Activated CD8-positive, alpha-beta memory T cell treated with anti-CD3 and anti-CD28 coated beads for 1 hour (primary cell): ENCODE measurements at places on chromosomes 1 and 21.

DNA sequence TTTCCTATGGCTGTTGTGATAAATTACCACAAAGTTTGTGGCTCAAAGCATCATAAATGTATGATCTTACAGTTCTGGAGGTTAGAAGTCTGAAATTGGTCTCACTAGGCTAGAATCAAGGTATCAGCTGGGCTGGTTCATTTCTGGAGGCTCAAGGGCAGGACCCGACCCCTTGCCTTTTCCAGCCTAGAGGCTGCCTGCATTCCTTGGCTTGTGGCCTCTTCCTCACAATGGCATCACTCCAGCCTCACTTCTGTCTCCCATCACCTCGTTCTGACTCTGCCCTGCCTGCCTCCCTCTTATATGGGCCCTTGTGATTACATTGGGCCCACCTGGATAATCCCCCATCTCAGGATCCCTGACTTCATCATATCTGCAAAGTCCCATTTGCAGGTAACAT is 8.0 kb downstream of the COQ8A start:
- no peak for DNase-seq

- no peak for DNase-seq
These were observed 75.4 kb downstream of the MRPL37 start for GRCh38 chr1:54275349-54275748.

DNA sequence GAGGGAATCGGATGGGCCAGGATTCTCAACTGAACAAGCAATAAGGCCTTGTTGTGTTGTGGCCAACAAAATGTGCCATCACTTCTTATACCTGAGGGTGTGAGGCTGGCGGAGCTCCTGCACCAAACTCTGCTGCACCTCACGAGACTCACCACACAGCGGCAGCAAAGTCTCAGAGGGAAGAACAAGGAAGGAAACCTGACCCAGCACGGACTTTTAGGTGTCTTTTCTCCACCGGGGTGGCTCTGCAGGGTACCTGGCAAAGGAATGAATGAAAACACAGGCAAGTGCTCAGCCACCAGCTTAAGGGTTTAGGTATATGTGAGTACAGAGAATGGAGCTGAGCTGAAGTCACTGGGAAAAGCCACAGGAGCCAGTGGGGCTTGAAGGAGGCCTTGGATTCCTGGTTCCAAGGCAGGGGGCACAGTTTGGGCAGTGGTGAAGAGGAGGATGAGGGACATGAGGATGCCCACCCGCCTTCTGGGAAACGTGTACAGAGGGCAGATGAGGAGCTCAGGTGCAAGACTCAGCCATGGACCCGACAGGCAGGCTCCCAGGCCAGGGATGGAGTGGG is 31.1 kb upstream of the HSD3B1 start:
- no peak for DNase-seq

GRCh38 chr1:162930532-162930931 is 69.6 kb upstream of the CCDC190 start:
- DNase-seq, result no peak

- no peak for DNase-seq
These were observed 6.8 kb downstream of the KCNC4 start for GRCh38 chr1:110216844-110217444.

- no peak for DNase-seq
These were observed 134.0 kb upstream of the ETS2 start for GRCh38 chr21:38671773-38672172.

- no peak for DNase-seq
These were observed 2.2 kb downstream of the PPP2R5A start for GRCh38 chr1:212287261-212287895.

DNA sequence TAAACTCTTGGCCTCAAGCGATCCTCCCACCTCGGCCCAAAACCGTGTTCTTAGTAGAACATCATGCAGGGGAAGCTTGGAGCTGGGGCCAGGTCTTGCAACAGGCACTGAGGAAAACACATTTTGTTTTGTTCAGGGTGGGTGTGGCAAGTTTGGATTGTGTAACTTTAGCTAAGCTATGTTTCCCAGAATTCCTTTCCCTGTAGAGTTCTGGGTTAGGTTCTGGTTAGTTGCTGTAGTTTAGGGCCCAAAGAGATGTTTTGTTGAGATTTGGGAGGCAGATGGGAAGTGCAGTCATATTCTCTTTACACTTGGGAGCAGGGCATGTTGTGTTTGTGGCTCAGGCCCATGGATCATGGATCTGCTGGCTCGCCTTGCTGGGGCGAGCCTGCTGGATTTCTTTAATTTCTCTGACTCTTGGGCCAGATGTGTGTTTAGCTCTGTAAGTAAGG is 24.0 kb downstream of the PLA2G5 start:
- DNase-seq, result no peak

GRCh38 chr1:197638316-197638715 is 137.0 kb downstream of the DENND1B start:
- DNase-seq, result no peak

DNA sequence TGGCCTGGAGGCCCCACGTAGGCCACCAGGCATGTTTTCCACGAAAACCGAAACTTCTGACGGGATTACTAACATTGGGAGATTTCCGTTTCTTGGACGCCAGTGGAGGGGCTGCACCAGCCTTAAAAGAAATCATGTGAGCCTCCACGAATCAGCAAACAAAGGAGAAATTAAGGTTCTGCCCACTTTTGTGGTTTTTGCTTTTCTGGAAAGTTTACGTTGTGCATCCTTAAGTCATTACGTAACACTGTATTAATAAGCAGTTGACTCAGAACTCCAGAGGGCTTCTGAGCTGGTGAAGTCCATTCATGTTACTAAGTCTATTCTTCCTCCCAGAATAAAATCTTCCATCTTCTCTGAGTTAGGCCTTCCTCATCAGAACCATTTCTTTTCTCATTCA is 168.5 kb downstream of the PSMG1 start:
- no peak for DNase-seq

DNA sequence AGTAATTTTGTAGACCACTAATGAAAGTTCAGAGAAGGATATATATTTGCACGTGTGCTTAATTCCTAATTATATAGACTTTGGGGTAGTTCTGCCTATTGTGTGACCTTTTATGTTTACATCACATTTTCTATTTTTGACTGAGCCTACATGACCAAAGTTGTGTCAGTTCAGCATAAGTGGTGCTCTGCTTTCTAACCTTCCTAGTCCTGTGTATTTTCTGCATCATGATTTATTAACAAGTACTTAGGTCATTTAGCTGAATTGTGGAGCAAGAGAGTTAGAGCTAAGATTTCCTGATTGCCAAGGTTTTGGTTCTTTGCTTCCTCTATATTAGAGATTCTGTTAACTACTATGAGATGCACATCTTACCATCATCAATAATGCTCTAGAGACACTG is 176.0 kb downstream of the C1orf21 start:
- no peak for DNase-seq

DNA sequence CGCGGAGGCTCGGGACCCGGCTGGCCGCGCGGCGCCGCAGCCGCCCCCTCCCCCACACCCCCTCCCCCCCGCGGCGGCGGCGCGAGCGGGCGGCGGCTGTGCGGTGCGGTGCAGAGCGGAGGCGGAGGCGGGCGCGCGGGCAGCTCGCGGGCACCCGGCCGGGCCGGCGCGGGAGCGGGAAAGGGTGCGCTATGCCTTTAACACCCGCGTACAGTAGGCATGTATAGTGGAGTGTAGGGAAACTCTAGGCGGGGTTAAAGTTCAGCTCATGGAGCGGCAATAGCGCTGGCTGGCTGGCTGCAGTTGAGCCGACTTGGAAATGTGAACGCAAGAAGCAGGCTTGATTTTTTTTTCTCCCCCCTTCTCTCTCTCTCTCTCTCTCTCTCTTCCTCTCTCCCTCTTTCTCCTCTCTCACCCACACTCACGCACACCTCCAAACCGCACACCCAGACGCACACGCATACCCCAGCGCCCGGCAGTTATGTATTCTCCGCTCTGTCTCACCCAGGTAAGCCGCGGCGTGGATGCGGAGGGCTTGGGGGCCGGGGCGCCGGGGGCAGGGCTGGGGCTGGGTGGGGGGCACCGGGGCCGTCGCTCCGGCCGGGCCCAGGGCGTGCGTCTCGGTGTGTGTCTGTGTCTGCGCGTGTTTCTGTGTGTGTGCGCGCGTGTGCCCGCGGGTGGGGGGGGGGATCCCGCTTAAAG is at the start of gene NFIA:
NFIA (plus strand) TSS at position 251 of the 702 bp plus-strand sequence.
- no peak for DNase-seq

DNA sequence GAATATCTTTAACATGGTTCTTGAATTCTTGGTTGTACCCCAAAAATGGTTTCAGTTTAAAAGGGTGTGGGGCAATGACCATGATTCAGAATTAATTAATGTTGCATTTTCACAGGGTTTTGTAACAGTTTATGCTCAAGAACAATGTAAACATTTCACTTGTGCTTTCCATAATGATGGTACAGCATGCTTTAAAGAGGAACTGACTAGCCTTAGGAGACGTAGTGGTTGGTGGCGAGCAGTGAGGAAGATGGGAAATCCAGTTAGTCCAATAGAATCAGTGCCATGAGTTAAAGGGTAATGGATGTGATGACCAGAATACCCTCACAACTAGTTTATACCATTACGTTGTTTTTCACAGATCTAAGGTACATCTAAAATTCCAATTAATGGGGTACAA is 138.0 kb downstream of the HS2ST1 start:
- DNase-seq, result no peak

GRCh38 chr1:205811660-205812059 is 1.3 kb downstream of the SLC41A1 start:
- no peak for DNase-seq

- DNase-seq, result no peak
These were observed 29.1 kb upstream of the TRABD2B start for GRCh38 chr1:48026275-48026674.

GRCh38 chr1:8217011-8217711 is 100.8 kb upstream of the SLC45A1 start:
- DNase-seq, result no peak

DNA sequence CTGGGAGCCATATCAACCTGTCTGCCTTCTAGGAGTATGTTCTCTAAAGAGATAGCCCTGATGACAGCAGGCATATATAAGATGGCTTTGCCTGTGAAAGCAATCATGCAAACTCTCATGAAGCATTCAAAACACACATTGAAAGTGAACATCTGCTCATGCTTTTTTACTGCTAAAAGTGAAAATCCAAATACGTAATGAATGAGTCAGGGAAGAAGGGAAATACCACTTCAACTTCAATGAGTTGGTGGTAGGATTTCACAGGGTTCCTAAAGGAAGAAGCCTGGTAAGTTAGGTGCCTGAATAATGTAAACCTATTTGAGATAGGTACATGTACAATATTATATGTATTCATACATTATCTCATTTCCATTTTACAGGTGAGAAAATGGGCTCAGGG is 50.5 kb upstream of the SLFNL1 start:
- no peak for DNase-seq

GRCh38 chr21:34702341-34703170 is 33.8 kb downstream of the CLIC6 start:
- no peak for DNase-seq

DNA sequence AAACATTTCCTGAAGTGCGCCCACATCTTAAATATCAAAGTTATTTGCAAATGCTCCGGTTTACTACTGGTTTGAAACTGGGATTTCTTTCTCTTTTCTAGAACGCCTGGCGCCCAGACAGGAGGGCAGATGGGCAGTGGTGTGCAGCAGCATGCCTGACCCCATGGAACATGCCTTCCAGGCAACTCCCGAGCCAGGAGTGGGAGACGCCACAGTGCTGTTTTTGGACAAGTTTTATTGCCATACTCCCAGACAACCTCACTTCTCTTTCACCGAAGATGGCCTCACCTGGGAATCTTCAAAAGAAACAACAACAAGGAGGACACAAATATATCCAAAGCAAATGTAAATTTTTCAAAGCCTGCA is 21.5 kb downstream of the UBE2G2 start:
- no peak for DNase-seq

- peak; percentile 59 for DNase-seq
These were observed 18.6 kb downstream of the KCNQ4 start for GRCh38 chr1:40802078-40802741.
